Foreskin fibroblast (primary cell): ENCODE measurements at places on chromosomes 4 and X.

- DNase-seq: no peak
These were observed 7.6 kb downstream of the SPIN3 start for GRCh38 chrX:56987741-56988140.

GRCh38 chr4:68693325-68694075 lies 23.0 kb upstream of the UGT2B15 start:
- DNase-seq: no peak

DNA sequence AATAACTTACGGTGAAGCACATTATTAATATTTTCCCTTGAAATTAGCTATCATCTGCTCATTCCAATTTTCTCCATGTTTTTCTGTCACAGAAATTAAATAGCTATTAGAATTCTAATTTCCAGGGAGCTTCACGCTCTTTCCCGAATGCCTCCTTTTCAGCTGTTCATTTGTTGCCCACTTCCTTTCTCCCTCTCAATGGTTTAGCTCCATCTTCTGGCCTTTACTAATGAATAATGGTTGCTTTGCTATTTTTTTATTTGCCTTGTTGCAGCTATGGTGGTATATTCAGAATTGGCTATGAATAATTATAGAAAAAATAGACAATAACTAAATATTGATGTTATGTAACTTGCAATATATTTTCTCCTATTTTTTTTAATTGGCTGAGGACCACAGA lies 70.5 kb downstream of the GRIA2 start:
- peak; percentile 41 for DNase-seq

- DNase-seq: no peak
These were observed 25.4 kb upstream of the AFAP1 start for GRCh38 chr4:7964890-7965662.

GRCh38 chrX:47562615-47563243 lies 1.7 kb downstream of the ARAF start:
- no peak for DNase-seq

DNA sequence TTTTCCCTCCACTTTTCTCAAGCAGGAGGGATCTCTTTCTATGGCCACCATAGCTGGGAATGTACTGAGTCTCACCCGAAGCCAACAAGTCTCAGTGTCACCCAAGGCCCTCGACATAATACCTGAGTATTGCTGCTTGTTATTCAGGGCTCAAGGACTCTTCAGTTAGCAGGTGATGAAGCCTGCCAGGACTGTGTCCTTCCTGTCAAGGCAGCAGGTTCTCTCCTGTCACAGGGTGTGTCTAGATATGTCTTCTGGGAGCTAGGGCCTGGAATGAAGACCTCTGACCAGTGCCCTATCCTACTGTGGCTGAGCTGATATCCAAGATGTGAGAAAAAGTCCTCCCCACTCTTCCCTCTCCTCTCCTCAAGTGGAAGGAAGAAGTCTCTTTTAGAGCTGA lies 391.0 kb upstream of the DIPK2B start:
- DNase-seq: no peak

- DNase-seq: no peak
These were observed 133.3 kb downstream of the PJA1 start for GRCh38 chrX:69031971-69032391.

DNA sequence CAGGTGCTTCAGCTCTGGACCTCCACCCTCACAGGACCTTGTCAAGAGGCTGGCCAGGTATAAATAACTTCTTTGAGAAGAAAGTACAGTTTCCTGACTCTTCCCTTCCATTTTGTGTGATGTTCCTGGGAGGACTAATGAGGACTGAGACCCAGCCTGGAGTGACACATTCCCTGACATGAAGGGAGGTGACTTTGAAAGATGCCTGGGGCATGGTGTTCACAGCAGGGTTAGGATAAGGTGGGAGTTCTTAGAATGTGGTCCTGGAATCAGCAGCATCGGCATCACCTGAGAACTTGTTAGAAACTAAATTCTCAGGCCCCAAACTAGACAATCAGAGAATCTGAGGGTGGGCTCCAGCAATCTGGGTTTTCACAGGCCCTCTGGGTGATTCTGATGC lies 224.9 kb upstream of the BOD1L1 start:
- no peak for DNase-seq

DNA sequence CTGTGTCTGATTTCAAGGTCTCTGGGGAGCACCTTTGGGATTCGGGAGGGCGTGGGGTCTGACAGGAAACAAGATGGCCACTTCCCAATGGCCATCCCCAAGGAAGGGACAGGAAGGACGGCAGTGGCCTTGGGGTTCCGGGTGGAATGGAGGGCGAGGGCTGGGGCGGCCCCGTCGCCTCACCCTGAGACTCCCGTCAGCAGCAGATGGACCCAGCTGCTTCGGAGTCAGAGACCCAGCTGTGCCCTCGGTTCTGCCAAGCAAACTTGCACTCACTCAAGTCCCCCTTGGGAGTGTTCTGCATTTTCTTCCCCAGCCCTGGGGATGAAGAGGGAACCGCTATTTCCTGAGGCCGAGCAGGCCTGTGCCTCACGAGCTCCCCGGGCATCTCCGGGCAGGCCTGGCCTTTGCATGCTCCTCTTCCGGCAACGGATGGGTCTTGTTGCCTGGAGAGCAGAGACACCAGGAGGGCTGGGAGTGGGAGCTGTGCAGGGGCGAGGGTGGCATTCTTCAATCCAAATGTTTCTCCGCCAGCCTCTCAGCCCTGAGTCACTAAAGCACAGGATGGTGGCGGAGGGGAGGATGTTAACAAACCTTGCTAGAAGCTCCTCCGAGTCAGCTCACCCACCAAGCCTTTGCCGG lies 6.8 kb upstream of the DUSP9 start:
- DNase-seq: no peak

DNA sequence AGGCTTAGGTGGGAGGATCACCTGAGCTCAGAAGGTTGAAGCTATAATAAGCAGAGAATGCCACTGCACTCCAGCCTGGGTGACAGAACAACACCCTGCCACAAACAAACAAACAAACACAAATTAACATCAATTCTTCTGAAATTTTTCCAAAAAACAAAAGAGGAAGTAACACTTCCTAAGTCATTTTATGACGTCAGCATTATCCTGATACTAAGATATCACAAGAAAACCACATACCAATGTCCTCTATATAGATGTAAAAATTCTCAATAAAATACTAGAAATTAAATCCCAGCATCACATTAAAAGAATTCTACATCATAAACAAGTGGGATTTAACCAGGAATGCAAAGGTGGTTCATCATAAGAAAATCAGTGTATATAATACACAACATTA lies 64.4 kb upstream of the STK26 start:
- no peak for DNase-seq

- DNase-seq: no peak
These were observed 30.4 kb upstream of the TMSB15A start for GRCh38 chrX:102546828-102547493.

DNA sequence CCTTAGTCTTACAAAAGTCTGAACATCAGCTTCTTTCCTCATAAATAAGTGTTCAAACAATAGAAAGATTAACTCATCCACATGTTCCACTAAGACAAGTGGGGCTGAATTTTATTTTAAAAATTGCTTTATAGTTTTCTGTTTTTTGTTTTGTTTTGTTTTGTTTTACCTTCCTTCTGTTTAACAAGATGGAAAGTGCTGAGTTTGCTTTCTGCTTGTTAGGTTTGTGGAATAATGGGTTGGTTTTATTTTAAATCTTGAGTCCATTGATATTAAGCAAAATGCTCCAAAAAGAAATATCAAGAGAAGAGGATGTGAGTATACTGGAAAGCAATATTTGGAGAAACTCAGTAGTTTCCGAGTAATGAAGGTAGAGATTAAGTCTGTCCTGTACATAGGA lies 458.7 kb downstream of the FAT4 start:
- DNase-seq: no peak

DNA sequence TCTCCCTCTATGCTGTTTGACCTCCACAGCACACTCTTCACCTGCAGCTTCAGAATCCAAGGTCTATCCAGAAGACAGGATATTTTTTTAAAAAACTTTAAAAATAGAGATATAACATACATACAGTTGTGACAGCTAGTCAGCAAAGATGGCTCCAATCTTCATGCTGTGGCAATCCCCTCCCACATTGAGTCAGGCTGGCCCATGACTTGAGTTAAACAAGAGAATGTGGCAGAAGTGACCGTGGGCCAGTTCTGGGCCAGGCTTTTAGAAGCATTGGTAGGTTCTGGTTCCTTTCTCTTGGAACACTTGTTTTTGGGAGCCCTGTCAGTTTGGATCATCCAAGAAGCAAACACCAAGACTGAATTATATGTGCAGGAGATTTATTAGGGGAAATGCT lies 36.1 kb upstream of the REPS2 start:
- DNase-seq: no peak

DNA sequence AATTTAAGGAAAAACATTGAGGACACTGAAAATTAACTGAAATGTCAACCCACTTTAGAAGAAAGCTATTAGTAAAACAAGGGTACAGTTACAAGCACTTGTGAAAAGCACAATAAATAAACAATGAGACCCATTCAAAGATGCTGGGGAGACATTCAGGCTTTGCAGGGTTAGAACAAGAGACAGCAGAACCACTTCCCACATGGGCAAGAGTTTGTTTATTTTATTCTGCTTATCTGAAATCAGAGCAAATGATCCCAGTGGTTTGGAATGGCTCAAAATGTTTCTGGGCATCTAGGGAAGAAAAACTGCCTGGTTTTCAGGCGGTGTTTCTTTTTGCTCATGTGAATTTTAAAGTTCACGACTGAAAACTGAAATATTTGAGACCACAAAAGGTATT lies 42.4 kb downstream of the PPP3CA start:
- no peak for DNase-seq

DNA sequence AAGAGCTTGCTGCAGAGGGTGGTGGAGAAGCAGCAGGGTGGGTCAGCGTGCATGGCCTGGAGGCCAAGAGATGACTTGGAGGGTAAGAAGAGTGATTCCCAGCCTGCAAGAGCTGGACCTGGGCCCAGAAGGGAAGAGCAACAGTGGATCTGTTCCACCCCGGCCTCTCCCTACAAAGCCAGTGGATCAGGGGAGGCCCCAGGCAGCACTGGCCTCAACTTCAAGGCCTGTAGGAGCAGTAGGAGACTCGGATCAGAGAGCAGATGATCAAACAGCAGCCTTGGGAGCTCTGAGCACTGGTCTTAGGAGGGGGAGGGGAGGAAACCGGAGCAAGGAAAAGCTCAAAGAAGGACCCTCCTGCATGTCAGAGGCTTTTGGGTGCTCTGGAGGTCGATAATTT lies 7.6 kb downstream of the L1CAM start:
- DNase-seq: no peak

DNA sequence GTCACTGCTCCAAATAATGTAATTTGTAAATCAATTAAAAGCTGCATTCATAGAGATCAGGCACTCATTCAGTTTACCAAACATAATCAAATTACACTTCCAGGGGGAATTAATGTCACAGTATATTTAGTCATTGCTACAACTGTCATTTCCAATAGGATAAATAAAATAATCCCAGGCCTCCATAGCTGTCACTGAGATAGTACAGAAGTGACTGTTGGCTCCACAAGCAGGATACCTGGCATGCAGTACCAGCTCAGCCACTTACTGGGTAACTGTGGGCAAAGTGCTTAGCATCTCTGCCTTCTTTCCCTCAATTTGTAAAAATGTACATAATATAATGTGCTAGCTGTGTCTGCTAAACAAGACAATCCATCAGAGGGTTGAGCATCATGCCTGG lies 128.1 kb downstream of the CAMK2D start:
- no peak for DNase-seq

DNA sequence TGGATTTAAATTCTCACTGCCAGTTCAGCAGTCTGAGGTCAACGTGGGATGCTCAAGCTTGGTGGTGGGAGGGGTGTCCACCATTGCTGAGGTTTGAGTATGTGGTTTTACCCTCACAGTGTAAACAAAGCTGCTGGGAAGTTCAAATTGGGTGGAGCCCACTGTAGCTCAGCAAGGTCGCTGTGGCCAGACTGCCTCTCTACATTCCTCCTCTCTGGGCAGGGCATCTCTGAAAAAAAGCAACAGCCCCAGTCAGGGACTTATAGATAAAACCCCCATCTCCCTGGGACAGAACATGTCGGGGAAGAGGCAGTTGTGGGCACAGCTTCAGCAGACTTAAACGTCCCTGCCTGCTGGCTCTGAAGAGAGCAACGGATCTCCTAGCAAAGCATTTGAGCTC lies 14.9 kb upstream of the RRAGB start:
- no peak for DNase-seq

- DNase-seq: no peak
These were observed 144.9 kb downstream of the SPANXA1 start for GRCh38 chrX:141439651-141440050.

- DNase-seq: no peak
These were observed 31.3 kb downstream of the NIPAL1 start for GRCh38 chr4:48047896-48048295.

DNA sequence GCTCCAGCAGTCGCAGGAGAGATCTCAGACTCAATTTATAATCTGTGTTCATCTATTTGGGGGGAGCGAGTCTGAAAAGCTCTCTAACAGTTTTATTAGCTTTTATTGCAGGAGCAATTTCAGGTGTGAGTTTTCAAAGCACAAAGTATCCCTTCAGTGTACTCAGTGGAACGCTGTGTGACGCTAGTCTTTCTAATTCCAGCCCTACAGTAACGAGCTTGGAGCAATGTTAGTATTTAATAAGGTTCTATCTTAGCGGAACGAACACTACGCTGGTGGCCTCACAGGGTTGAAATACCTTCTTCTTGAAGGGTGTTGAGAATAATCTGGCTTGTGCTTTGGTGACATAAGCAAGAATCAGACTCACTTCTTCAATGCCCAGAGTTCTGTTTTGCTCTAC lies 8.4 kb downstream of the HS3ST1 start:
- no peak for DNase-seq

GRCh38 chr4:13706120-13706519 lies 78.6 kb upstream of the BOD1L1 start:
- no peak for DNase-seq

- no peak for DNase-seq
These were observed 18.8 kb upstream of the IQSEC2 start for GRCh38 chrX:53300157-53300556.

DNA sequence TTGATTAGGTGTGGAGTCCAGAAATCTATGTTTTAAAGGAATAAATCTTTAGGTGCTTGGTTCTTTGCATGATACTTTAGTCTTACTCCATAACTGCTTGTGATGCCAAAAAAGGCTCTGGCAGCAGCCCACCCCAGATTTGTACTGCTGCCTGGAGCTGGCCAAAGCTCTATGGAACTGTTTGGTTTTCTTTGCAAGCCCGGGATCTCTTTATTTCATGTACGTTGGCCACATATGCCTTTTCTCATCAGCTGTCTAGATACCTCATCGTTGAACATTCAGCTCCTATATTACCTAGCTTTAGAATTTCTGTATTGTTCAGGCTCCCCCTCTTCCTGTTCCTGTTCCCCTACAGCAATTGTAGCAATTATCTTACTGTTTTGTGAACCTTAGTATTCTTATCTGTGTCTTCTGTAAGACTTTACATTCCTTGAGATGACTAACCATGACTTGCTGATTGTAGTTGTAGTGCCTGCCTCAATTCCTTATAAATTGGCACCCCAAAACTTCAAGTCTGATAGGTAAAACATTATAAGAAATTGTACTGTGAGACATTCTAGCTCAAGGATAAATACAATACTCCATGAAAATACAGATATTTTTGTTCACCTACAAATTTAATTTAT lies 199.4 kb upstream of the GPRIN3 start:
- DNase-seq: no peak
